ENCODE measurements at places on chromosomes 1 and 21.

DNA sequence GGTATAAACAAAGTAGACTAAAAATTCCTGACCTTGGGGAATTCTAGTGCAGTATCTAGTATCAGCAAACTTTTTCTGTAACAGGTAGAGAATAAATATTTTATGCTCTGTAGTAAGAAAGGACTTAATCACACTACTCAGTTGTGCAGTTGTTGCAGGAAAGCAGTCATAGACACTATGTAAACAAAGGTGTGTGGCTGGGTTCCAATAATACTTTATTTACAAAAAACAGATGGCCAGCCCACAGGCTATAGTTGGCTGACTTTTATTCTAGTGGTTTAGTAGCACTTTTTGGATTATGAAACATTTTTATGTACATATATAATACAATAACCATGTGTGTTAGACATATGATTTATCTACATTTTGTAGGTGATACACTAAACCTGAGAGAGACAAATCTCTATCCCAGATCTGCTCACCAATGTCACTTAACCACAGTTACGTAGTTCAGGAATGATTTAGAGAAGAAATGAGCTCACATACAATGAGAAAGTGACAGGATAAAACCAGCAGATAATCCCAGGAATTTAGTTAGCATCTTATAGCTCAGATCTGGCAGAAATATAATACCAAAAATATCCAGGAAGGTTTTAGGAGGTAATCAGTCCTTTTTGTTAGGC, 56.1 kb downstream of the MIER1 start:
- no peak for DNase-seq

- DNase-seq, result no peak
These were observed 15.6 kb downstream of the UTP11 start for GRCh38 chr1:38028105-38028591.

GRCh38 chr1:9297831-9298230, 5.1 kb downstream of the SPSB1 start:
- DNase-seq, result no peak

DNA sequence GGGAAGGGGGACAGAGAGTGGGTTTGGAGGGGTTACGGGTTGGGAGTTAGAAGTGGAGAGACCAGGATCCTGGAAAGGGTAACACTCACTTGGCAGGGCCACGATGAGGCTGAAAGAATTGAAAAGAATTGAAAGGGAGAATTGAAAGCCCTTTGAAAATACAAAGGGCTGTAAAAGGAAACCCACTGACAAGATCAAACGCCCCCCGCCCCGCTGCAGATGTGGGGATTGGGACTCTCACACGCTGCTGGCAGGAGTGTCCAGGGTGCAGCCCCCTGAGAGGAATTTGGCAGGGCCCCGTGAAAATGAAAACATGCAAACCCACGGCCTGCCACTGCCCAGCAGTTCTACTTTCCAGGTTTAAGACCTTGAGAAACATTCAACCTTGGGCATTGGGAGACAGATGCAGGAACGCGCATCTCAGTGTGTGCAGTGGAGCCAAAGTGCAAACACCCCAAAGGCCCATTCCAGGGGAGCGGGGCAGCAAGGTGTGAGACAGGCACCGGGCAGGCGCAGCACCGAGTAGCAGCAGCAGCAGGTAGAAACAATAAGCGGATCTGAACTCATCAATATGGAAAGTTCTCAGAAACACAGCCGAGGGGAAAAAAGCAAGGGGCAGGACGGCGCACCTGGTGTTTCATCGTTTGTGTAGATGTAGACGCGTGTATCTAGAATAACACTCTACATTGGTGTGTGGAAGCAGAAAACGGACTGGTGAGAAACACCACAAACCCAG, 8.3 kb upstream of the TNFRSF1B start:
- DNase-seq, result no peak

GRCh38 chr1:185895208-185895900, 161.2 kb downstream of the HMCN1 start:
- no peak for DNase-seq

DNA sequence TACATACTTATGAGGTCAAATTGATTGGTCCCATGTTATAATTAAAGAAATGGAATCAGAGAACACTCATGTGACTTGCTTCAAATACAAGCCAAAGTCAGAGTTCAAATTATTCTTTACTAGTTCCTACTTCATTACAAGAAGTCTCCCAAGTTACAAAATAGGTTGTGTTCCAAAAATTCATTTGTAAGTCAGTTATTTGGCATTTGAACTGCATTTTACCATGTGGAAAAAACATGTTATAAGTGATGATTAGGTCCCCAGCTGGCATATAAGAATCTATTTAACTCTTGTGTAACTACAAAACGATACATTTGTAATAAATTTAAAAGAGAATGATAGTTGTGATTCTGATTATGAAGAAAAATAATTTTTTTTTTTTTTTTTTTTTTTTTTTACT, 124.1 kb downstream of the DISP1 start:
- no peak for DNase-seq

DNA sequence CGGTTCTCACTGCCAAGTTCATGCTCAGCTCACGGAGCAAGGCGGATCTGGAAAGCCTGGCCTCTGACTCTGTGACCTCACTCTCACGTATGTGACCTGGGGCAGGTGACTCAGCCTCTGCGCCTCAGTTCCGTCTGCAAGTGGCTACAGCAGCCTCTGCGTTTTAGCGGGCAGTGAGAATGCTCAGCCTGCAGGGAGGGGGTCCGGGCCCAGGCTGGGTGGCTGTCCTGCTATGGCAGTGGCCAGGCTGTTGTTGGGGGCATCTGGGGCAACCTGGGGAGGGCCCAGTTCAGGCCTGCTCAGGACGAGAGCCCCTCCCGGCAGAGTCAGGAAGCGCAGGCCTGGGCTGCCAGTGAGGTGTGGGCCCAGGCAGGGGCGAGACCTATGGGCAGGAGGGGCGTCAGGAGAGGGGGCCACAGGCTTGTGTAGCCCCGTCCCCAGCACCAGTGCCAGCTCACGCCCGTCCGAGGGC, 27.9 kb downstream of the ARHGEF16 start:
- no peak for DNase-seq

GRCh38 chr1:1176931-1177330, 3.3 kb downstream of the TTLL10 start:
- DNase-seq, result no peak

Data from suppressor macrophage treated with lipopolysaccharide for 1 hour (primary cell).